Activated CD8-positive, alpha-beta T cell treated with anti-CD3 and anti-CD28 coated beads for 36 hours (primary cell): ENCODE measurements at places on chromosomes 12 and 14. TPM values are rescaled to one million over a fixed set of nuclear protein-coding genes. Genes with fewer than 3 reads are reported as not detected.

GRCh38 chr12:102388469-102388868 is 91.9 kb downstream of the IGF1 start:
- DNase-seq, result no peak

SSPN gene
- total RNA-seq, result not detected

- DNase-seq, result no peak
These were observed 56.1 kb upstream of the MAP1LC3B2 start for GRCh38 chr12:116502989-116503496.

- DNase-seq, result no peak
These were observed 331.4 kb downstream of the TMTC2 start for GRCh38 chr12:83018088-83018487.

DNA sequence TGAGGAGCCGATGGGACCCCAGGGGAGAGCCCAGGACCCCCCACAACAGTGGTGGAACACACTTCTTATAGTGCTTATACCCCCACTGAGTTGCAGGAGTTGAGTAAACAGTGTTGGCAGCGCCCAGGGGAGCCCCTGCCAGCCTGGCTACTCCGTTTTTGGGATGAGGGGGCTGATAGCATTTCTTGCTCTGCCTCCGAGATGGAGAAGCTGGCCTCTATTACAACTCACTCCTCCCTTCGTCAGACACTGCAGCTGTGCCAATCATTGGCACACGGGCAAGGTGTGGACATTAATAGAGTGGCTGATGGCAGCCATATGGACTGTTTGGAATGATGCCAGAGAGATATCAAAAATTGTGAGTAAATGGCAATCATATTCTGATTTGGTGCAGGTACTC is 94.9 kb upstream of the TMPO start:
- DNase-seq, result no peak

DNA sequence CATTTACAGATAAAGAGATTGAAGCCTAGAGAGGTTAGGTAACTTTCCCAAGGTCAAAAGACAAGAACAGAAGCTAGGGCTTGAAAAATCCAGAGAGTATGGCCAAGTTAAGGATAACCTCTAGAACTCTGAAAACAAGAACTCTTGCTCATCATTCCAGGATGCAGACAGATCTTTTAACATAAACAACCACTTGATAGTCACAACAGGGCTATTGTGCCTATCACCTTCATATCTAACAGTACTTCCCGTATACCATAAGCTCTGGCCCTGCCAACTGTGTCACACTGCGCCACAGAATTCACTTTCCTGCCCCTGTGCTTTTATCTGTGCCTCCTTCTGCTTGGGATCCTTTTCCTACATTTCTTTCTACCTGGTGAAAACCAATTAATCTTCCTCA is 18.2 kb downstream of the ERP29 start:
- no peak for DNase-seq

DNA sequence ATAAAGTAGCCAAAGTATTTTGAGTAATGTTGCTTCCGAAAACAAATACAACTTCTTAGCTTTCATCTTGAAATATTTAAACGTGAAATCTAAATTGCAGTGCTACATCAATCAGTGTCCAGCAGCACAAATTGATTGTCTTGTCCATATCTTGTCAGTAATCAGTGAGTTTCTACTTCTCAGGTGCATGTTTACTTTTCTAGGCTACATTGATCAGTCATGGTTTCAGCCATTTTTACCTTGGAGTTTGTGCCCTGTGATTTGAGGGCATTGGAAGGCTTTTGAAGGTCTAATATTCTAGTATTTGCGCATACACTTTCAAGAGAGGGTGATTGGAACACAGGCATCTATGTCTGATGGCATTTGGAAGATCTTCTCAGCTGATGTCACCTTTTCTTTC is 12.4 kb downstream of the RMST start:
- DNase-seq, result no peak

DNA sequence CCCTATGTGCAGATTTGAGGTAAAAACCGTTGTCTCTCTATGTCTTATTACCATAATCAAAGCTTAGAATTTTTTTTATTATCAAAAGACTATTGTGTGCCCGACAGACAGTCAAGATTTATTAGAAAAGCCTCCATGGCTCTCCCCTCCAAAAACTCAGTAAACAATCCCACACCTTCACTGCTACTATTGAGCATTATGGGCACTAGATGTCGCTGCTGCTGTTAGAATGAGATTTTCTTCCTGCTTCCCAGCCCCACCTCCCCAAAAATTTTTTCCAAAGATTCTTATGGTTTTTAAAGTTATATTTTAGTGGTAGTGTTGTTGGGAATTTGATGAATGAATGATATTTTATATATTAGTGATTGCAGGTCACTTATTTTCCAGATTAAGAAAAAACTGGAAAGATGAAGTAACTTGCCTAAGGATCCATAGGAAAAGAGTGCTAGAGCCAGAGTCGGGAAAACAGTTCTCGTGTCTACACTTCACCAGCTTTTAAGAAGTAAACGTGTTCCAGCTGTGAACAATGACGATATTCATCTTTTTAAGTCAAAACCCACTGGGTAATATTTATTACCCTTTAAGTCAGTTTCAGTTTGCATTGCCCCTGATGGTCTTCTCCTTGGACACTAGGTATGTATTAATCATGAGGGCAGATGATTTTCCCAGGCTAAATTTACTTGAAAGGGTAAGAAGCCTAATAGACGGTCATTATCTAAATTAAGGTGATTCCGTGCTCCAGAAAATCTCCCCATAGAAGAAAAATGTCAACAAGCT is 12.2 kb upstream of the FOXG1 start:
- peak; percentile 19 for DNase-seq

- peak; percentile 43 for DNase-seq
These were observed at the start of gene PROX2 for GRCh38 chr14:74875941-74876913. Gene PROX2 (minus strand): TSS chr14:74876145. CDS start chr14:74863834, 12,311 bp downstream.

MUCL1 gene
- total RNA-seq, result not detected

DTX1 gene
- 3.4 TPM for total RNA-seq

DNA sequence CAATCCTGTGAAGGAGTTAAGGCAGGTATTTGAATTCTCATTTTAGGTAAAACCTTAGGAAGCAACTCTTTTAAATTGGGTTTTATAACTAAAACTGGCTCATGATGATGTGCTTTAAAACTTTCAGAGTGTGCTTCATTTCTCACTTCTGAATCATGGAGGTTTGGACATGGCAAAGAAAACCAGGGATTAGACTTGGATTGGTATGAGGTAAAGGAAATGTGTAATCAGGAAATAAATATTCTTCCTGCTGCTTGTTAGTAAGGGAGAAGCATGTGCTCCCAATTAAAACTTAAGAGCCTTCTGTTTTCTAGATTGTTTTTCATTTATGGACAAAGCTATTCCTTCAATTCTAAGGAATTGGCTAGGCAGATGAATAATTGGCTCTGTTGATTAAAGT is 57.4 kb downstream of the FBXO33 start:
- DNase-seq, result no peak

GRCh38 chr14:76351941-76352340 is 24.0 kb upstream of the ESRRB start:
- no peak for DNase-seq

DNA sequence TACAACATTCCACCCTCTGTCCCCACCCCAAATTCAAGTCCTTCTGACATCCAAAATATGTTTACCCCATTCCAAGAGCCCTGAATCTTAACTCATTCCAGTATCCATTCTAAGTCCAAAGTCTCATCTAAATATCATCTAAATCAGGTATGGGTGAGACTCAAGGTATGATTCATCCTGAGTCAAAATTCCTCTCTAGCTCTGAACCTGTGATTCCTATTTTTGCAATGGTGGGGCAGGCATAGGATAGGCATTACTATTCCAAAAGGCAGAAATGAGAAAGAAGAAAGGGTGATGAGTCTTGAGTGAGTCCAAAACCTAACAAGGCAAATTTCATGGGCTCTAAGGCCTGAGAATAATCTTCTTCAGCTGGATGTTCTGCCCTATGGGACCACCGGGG is 140.3 kb upstream of the FAR2 start:
- DNase-seq, result no peak

TSPAN11 gene
- total RNA-seq, result not detected

- DNase-seq, result no peak
These were observed 125.8 kb downstream of the KTN1 start for GRCh38 chr14:55705651-55706364.

ISM2 gene
- 0.74 TPM for total RNA-seq

DNA sequence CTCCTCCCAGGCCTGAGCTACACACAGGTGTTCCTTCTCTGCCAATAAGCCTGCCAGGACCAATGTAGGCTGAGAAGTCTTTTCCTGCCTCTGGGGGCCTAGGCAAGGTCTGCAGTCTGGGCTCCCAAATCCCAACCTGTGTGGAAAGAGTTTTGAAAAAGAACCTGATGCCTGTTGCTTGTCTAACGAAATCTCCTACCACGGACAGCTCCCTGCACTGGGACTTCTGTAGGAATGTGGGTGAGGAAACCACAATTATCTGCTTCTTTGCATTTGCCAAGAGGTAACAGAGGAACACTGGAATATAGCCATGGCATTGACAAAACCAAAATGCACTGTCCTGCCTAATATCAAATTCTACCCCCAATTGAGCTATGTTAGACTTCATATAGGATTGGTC is 877.0 kb upstream of the TMEM132C start:
- no peak for DNase-seq

- no peak for DNase-seq
These were observed 10.1 kb upstream of the ARID4A start for GRCh38 chr14:58288106-58288792.

DNA sequence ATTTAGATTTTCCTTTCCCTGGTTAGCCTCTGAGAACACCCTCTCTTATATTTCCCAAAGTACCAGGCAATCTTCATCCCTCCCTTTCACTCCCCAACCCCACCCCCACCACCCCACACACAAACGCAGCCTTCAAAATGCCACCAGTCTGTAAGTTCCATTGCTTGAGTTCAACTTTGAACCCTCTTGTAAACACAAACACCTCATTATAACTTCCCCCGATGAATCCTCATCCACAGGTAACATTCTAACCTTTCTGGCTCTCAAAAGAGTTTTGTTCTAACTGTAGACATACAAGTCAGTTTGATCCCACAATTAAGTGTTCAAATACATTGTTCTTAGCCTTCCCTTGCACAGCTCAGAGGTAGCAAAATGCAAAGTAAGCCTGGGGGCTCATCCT is 199.4 kb upstream of the FOXN3 start:
- DNase-seq, result no peak

GRCh38 chr12:24746864-24747263 is 202.0 kb downstream of the BCAT1 start:
- no peak for DNase-seq

DNA sequence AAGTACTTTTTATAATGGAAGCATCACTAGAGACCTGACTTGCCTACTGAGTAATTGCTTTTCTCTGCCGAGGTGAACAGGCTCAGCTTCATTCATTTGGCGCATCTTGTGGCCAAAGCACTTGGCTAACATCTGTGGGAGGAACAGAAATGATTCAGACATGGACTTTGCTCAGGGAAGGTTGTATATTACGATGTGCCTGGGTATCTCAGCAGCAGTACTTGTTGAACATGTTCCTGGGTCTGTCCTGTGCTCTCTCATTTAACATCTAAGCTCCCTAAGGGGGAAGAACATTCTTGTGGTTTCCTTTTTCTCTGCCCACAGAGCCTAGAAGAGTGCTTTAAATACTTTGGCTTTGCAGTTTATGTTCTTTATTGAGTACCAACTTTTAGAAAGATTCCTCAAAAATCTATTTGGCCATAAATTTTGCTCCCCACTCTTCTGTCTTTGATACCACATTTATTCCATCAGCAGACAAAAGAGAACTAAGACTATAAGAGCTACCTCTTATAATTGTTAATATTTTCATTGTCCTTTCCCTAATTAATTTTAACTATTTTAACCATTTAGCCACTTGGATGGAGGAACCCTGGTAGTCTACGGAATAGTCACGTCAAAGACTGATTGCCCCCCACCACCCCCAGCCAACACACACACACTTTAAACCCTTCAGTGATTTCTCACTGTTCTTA is 101.2 kb upstream of the EGLN3 start:
- DNase-seq, result peak; percentile 24

GRCh38 chr14:105163040-105163742 is 5.4 kb downstream of the JAG2 start:
- DNase-seq, result no peak

SLC17A8 gene
- not detected for total RNA-seq
